Fibroblast of skin of scalp (primary cell): ENCODE measurements at places on chromosomes 12 and 14.
A peak's percentile ranks its signal among the peaks of the same experiment; 100 is the strongest.

DNA sequence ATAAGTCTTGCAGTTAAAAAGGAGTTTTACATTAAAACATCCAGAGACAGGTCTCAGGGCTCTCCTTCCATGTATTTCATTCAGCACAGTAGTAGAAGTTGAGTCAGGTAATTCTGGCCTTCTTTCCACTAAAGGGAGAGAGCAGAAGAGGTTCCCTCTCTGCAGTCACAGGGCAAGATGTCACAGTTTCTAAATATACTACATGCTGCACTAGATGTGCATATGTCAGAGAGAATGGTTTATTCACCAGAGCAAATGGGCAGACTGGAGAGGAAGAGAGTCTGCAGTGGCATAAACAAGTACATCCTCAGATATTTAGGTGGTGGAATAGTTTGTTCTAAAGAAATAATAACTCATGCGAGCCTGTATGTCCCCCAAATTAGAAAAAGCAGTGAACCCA is 132.0 kb downstream of the KICS2 start:
- DNase-seq, result no peak

- peak; percentile 93 for DNase-seq
These were observed at the start of gene SAMD4A for GRCh38 chr14:54566410-54567223. TSS of gene SAMD4A (plus strand) at chr14:54567128. CDS start at chr14:54567917, 789 bp downstream.

- DNase-seq, result peak; percentile 14
These were observed 39.1 kb downstream of the SPATA7 start for GRCh38 chr14:88424573-88424972.

DNA sequence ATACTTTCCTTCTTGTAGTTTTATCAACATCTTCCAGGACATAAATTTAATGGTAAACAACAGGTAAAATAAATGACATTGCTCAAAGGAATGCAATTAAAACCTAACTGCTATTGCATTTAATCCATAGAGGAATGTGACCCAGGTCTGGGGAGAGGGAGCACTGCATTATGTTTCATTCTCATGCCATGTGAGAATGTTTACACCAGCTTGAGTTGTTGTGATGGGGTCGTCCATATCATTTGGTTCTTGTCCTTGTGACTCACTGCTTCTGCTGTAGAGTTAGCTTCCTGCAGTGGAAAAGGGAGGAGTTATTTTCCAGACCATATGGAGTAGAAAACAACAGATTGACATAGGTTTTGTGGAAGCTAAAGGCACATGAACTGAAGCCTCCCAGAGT is 129.3 kb upstream of the PMCH start:
- DNase-seq, result no peak

GRCh38 chr12:39392154-39392925 is 50.6 kb downstream of the KIF21A start:
- DNase-seq, result no peak

GRCh38 chr12:6370994-6371754 is 4.2 kb downstream of the SCNN1A start:
- DNase-seq, result peak; percentile 19

DNA sequence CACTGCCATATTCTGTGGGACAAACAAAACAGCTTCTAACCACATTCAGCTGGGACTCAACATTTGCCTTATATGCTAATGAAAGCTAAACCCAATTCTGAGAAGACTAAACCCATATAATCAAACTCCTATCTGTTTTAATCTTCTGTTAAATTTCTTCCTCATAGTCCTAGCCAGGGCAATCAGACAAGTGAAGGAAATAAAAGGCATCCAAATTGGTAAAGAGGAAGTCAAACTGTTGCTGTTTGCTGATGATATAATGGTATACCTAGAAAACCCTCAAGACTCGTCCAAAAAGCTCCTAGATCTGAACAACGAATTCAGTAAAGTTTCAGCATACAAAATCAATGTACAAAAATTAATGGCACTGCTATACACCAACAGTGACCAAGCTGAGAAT is 157.1 kb downstream of the PHLDA1 start:
- no peak for DNase-seq

DNA sequence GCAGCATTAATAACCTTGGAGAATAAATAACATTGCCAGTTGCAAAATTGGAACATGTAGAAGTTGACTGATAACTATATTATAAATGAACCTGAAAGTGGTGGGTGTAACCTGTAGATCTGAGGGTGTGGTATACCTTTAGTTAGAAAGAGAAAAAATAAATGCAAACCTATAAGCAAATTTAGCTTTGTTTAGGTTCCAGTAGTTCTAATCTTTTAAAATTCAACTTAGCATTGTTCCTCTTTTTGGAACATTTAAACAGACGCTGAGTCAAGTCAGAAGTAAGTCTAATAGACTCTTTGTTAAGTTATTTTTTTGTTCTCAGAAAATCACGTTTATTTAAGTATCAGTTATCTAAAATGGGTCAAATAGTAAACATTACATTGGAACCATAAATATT is 120.0 kb downstream of the DNAI7 start:
- DNase-seq, result no peak

DNA sequence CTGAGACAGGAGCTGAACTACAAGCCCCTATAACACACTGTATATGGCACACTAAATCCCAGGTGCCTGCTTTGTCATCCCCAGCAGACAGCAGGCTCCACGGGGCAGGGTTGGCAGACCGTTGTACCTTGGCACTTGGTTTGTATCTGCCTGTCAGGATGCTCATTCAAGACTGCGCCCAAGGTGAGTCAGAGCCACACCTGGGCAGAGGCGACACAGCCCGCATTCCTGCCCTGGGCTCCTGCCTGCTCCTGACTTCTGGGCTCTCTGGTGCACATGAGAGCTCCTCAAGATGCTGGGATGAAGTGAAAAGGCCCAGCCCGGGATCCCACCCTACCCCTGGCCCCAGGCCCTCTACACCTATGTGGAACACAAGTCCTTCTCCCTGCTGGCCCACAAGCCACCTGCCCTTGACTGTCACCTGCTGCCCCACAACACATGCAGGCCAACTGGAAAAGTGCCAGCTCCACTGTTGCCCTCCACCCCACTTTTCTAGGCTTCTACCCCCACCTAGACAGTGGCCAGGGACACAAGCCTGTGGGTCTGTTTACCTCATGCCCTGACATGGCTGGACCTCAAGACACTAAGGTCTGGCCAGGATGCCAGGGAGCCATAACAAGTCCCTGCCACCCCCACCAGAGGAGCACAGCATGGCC is 30.8 kb upstream of the PNMA1 start:
- no peak for DNase-seq

DNA sequence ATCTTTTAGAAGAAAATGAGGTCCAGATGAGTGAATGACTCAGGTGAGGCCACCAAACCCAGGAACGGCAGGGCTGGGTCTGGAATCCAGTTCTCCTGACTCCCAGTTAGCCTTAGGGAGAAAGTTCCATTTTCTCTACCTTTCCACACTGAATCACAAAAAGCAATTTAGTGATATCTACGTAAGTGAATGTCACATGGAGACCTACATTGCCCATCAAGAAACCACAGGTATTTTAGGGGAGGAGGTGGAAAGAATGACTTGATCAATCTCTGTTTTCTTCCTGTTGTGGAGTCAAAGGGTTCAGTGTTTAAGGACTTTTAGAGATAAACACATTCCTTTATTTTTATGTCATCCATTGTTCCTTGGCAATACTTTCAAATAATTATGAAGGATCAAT is 106.9 kb upstream of the PTPRB start:
- DNase-seq, result no peak

GRCh38 chr14:76376409-76376877 is 506 bp downstream of the ESRRB start:
- DNase-seq, result no peak

GRCh38 chr12:9721394-9722092 is 11.4 kb downstream of the CLECL1 start:
- DNase-seq, result no peak

- DNase-seq, result peak; percentile 90
These were observed 243.2 kb downstream of the CACNA1C start for GRCh38 chr12:2295941-2296461.

- DNase-seq, result no peak
These were observed 8.9 kb downstream of the FANCM start for GRCh38 chr14:45144658-45145057.

- DNase-seq, result no peak
These were observed 6.5 kb upstream of the PRR4 start for GRCh38 chr12:10855807-10856206.

GRCh38 chr14:102620413-102620812 is 28.0 kb downstream of the RCOR1 start:
- peak; percentile 83 for DNase-seq

DNA sequence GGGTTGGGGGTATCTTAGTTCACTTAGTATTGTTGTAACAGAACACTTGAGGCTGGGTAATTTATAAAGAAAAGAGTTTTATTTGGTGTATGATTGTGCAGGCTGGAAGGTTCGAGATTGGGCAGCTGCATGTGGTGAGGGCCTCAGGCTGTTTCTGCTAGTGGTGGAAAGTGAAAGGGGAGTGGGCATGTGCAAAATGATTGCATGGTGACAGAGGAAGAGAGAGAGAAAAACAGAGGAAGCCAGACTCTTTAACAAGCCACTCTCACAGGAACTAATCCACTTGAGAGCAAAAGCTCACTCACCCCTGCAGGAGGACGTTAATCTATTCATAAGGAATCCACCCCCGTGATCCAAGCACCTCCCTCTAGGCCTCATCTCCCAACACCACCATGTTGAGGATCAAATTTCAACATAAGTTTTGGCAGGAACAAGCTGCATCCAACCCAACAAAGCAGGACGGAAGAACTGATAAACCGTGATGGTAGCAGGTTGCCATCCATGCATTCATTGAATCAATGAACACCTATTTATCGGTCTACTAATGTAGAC is 165.0 kb upstream of the GZMB start:
- no peak for DNase-seq
